ENCODE measurements at places on chromosomes 13 and 19.

DNA sequence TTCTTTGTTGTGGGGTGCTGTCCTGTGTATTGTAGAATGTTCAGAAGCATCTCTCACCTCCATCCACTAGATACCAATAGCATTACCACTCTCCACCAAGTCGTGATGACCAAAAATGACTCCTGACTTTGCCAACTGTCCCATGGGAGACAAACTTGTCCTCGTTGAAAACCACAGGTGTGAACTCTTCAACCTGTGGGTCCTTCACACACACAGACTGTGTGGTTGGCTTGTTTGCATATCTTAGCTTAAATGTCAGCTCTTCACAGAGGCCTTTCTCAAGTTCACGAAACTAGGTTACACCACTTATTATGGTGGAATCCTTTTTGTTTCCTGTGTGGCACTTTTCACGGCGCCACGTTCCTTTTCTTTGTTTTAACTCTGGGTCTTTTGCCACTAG lies 6.8 kb downstream of the GPC5 start:
- DNase-seq, result no peak

- no peak for DNase-seq
These were observed 122.3 kb upstream of the ZNF507 start for GRCh38 chr19:32223106-32223505.

- no peak for DNase-seq
These were observed 4.3 kb downstream of the CALM3 start for GRCh38 chr19:46605356-46605821.

DNA sequence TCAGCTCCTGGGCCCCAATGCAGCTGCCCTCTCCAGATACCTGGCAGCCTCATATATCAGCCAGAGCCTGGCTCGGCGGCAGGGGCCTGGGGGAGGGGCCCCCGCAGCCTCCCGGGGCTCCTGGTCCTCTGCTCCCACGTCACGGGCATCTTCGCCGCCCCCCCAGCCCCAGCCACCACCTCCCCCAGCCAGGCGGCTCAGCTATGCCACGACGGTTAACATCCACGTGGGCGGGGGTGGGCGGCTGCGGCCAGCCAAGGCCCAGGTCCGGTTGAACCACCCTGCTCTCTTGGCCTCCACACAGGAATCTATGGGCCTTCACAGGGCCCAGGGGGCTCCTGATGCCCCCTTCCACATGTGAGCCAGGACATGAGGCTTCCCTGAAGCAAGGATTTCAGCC lies 10.8 kb downstream of the RPS16 start:
- no peak for DNase-seq

DNA sequence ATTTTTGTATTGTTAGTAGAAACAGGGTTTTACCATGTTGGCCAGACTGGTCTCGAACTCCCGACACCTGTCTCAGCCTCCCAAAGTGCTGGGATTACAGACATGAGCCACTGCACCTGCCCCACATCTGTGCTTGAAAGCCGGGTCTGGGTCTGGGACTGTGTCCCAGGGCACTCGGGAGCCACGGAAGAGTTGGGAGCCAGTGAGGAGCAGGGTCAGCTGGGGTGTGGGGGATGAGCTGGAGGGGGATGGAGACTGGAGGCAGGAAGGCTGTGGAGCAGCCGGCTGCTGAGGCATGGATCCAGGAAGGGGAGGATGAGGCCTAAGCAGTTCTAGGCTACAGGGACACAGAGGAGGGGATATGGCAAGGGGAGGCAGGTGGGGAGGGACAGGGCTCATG lies 10.7 kb upstream of the SPACA4 start:
- no peak for DNase-seq

DNA sequence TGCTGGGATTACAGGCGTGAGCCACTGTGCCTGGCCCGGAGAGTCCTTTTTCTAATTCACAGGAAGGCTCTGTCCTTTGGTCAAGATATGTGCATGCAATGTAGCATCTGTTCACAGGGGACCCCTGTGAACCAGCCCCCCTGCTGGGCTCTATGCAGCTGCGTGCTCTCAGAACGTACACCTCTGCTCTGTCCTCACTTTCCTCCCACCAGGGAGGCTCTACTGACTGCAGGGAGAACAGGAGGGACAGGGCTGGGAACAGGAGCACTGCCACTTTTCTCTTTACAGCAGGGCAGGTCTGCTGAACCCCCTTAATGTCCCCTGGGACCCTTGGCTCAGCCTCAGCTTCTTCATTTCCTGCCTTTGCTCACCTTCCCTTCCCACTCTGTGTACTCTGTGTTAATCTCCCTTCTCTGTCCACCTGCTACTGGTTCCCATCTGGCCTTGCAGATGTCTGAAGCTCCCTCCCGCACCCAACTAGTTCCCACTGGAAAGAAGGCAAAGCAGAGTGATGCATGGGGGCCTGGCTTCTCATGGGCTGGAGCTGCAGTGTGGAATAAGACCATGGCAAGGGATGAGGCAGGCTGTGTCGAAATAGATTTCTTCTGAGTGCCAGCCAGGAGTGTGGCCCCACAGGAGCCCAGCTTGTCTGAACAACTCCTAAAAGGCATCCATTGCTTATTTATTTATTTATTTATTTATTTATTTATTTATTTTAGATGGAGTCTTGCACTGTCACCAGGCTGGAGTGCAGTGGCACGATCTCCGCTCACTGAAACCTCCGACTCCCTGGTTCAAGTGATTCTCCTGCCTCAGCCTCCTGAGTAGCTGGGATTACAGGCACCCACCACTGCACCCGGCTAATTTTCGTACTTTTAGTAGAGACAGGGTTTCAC lies 7.2 kb downstream of the ADGRE2 start:
- no peak for DNase-seq

DNA sequence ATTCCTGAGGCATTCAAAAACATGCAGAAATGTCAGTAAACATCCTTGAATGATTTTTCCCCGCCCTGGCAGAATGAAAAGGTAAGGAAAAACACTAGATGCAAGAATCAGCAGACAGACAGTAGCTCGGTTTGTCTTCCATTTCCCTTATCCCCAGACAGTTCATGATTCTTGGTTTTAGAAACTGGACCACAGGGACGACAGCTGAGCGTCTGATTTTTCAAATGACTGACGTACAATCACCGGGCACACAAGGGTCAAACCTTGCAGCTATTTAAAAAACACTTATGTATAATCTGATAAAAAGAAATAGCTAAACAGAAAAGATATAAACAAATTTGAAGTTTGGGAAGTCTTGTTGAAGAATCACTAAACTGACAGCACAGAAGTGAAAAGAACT lies 47.1 kb downstream of the DCLK1 start:
- no peak for DNase-seq

DNA sequence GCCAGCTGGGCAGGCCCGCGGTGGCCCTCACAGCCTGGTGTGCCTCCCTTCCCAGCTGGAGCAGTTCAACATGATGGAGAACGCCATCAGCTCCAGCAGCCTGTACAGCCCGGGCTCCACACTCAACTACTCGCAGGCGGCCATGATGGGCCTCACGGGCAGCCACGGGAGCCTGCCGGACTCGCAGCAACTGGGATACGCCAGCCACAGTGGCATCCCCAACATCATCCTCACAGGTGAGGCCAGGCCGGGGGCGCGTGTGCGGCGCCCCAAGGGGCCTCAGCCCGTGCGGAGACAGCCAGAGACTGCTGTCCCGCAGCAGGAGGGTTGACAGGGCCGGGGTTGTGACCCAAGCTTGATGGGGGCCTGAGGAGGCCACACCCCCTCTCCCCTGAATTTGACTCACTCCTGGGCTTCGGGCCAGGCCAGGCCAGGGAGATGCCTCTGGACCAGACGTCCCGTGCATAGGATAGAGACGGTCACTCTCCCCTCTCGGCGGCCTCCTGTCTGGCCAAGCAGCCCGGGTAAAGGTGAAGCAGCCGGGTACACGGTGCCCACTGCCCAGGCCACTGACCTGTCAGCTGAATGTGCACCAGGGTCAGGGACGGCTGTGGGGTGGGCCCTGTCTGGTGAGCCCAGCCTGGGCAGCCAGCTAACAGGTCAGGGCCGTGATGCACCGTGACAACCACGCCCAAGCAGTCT lies 15.4 kb downstream of the COMP start:
- no peak for DNase-seq

- no peak for DNase-seq
These were observed 9.8 kb downstream of the PNPLA6 start for GRCh38 chr19:7545300-7545699.

GRCh38 chr13:80151016-80151415 lies 189.9 kb downstream of the SPRY2 start:
- no peak for DNase-seq

GRCh38 chr13:93307651-93308050 lies 81.0 kb downstream of the GPC6 start:
- no peak for DNase-seq

DNA sequence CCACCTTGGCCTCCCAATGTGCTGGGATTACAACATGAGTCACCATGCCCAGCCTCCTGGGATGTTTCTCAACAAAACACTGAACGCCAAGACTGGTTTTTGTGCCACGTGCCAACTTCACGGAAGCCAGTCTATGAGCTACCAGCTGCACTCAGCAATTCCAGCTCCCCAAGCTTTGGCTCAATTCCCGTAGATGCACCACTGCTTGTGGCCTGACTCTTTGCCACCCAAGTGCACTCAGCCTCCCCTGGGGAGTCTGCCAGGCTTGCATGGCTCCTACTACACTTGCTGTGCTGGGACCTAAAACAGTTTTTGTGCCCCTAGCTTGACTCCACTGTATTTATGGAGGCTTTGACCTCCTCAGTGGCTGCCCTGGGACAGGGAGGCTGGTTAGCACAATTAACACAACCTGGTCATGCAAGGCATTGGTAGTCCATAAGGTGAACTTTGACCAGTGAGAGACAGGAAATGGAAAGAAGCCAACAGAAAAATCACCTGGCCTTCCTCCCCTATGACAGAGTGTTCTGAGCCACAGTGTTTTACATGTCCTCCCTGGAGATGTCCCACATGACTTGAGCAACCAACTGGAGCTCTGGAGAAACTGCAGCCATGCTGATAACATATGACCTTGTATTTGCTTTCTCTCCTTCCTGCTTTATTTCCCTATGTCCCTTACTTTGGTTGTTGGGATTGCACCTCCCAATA lies 1173.1 kb downstream of the UQCRFS1 start:
- DNase-seq, result no peak

DNA sequence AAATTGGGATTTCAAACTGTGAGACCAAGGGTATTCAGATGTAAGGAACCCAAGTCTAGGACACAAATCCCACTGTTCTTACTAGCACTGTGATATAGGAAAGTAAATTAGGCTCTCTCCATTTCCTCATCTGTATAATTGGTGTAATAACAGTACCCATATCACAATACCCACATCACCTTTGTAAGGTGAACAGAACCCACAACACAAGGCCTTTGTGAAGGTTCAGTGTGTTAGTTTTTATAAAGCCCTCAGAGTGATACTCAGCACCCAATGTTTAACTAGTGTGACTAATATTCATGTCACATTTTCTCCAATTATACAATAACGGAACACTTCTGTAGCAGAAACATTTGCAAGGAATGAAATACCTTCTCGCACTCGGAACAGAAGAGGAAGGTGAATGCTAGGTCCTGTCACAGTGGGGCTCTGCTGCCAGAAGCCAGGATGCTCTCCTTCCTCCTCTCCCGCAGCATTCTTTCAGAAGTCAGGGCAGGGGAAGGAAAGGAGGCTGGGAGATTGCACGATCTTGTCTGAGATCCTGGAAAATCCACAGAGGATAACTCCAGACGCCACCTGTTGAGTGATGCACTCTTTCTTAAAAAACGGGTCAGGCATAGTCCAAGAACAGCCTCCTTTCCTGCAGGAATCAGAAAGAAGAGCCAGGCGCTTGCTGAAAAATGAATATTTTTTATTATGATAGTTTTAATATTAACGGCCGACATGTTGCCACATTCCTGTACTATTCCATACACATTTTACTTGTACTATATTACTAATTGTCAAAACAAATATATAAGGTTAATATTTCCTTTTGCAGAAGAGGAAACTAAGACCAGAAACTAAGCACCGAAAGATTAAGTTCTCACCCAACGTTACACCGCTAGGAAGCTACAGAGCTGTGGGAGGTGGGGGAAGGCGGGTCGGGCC lies 762 bp downstream of the ZNF45 start:
- DNase-seq, result no peak
